ENCODE measurements at places on chromosomes 2 and 18.

- no peak for DNase-seq
Measured at GRCh38 chr2:136334967-136335366, 217.0 kb upstream of the CXCR4 start.

DNA sequence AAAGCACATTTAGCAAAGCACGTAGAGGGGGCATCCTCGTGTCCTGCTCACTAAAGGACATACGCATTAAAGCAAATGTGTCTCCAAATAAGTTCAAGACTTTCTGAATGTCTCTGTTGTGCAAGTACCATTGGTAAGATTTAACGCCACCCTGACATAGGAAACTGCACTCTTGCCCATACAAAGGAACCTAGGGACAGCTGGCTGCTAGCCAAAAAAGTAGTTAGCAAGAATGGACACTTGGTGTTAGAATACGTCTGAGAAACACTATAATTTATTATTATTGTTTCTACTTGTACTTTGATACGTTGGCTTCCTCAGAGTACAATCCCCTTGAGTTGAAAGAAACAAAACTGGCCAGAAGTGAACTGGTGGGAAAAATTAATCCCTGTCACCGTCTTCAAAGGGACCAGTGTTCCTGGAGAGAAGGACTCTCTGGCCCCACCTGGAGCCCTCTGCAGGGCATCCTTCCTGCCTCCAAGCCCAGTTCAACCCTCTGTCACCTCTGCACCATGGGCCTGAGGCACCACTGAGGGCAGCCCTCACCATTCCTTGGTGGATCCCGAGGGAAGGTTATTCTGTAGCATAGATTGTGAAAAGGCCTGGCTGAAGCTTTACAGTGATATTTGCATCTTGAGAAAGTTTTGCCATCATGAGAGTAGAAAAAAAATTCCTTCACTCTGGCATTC is 51.4 kb upstream of the APCDD1 start:
- no peak for DNase-seq

- DNase-seq, result no peak
Measured at GRCh38 chr18:79434607-79435401, 39.1 kb downstream of the NFATC1 start.

- no peak for DNase-seq
Measured at GRCh38 chr2:31704561-31705212, 123.9 kb upstream of the SRD5A2 start.

GRCh38 chr18:73476031-73476430 is 608.2 kb upstream of the NETO1 start:
- no peak for DNase-seq

DNA sequence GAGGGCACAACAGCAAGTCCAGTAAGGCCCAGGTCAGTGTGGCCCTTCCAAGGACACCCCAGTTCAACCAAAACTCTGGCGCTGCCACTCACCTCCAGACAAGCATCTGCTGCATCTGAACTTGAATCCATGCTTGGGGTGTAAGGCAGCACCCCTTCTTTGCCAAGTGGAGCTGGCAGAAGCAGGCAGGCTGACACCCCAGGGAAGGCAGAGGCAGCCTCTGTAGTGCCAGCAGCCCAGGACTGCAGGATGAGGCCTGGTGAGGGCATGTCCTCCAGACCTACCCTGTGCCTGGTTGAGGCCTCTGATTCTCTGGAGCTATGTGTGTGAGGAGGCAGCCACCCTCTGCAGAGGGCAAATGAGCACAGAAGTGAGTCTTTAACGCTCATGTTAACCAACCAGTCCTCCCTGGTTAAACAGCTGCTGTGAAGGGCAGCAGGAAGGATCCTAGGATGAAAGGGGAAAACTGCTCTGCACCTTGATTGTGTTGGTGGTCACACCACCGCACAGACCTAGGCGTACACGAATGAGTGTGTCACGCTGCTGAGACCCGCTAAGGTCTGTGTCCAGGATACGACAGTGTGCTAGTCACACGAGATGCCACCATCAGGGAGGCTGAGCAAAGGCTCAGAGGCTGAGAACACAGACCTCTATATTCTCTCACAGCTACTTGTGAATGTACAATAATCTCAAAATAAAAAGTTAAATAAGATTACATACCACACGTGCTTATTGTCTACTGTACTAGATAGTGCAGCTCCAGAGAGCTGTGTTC is 2.2 kb downstream of the PARD6G start:
- no peak for DNase-seq

DNA sequence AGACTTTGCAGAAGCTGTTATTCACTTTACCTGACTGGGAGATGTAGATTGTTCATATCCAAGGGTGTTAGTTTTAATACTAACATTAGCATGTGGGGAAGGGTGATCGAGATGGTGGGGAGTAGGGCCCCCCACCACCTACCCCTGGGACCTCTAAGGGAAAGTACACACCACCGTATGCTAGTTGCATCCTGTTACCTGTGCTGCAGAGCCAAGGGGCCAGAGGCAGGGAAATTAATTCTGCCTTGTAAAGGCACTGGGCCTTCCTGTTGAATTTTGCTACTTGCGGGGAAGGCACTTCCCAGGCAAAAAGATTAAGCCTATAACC is 9.0 kb downstream of the STEAP3 start:
- no peak for DNase-seq

- DNase-seq, result no peak
Measured at GRCh38 chr2:182887093-182887492, 20.7 kb upstream of the FRZB start.

- DNase-seq, result no peak
Measured at GRCh38 chr2:19574778-19575260, 216.4 kb upstream of the OSR1 start.
